ENCODE measurements at places on chromosomes 12 and 14.

DNA sequence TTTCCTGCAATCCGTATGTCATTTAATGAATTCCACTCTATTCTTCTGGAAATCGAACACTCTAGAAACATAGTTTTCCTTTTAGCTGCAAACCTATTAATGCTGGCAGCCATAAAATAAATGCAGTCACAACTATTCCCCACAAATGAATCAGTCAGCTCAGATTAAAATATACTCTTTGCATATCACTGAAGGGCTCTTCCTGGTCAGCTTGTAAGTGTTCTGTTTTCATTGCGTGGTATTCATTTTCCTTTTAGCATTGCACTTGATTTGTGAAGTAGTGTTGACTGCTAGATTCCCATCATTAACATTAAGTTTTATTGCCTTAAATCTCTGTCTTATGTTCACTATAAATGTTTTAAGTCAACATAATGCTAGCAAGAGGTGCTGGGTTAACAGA is 685.9 kb downstream of the DIO2 start:
- no peak for DNase-seq

DNA sequence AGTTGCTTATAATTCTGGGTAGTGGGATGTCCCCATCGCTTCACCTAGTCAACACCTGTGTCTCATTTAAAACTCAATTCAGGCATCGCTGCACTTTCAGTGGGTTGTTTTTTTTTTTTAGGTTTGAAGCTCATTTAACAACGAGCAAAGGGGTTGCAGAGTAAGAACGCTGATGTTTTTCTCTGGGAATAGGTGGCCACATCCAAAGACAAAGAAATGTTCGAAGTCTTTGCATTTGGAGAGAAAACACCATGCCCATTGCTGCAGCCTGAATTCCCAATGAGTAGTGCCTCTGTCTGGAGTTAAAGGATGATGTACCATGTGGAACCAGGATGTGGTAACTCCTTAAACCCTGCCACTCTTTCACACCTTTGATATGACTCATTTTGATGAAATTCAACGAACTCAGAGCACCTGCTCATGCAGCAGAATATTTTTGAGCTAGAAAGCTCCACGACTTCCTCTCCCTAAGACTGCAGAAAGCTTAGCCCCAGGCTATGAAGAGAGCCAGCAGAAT is 35.1 kb upstream of the BATF start:
- peak; percentile 12 for DNase-seq

GRCh38 chr12:29048787-29049186 is 100.3 kb upstream of the FAR2 start:
- DNase-seq: no peak

DNA sequence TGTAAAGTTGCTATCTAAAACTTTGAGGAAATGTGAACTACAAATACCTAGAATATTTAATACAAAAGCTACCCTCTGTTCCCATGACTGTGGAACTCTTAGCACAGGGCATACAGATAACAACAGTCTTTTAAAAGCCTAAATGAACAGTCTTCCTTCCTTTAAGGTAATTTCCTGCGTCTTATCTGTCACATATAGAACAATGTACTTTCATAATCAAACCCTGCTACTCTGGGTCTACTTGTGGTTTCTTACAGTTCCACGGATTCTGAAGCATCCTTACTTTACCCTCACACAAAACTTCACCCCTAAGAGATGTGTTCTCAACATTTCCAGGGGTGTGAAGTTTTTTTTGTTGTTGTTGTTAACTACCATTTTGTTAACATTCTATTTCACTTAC is 5.1 kb downstream of the PKP2 start:
- DNase-seq: no peak

GRCh38 chr14:89032086-89032649 is 207.7 kb downstream of the TTC8 start:
- no peak for DNase-seq

GRCh38 chr12:2640709-2641108 is 154.1 kb upstream of the FKBP4 start:
- peak; percentile 55 for DNase-seq

- DNase-seq: peak; percentile 70
These were observed 818 bp upstream of the SUOX start for GRCh38 chr12:55996201-55996714.

DNA sequence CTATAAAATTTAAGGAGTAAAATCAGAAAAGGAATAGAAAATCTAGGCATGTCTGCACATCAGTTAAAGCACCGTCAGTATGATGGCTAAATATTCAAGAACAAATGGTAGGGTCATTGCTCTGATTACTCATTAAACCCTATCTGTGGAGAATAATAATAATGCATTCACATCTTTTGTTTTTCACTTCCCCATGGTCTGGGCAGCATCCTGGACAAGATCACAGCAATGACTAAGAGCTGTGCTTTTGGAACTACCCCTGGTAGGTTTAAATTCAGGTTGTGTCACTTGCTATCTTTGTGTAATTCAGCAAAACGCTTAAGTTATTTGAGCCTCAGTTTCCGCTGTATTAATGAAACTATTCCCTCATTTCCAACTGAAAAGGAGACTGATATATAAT is 33.1 kb downstream of the C12orf42 start:
- no peak for DNase-seq

DNA sequence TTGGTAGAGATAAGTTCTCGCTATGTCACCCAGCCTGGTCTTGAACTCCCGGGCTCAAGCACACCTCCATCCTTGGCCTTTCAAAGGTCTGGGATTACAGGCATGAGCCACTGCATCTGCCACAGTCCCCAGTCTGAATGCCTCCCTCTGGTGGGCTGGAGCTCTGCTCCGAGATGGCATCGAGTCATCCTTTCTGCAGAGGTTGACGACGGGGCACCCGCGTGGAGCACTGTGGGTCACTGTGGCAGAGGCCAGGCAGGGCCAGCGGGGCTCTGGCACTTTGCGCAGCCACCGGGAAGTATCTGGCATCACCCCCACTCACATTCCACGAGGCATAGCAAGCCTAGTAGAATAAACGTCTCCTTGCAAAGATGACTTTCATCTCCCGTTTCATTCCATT is 163.3 kb upstream of the DIO3 start:
- no peak for DNase-seq

- no peak for DNase-seq
These were observed 293.1 kb downstream of the CACNA1C start for GRCh38 chr12:2345902-2346301.

- no peak for DNase-seq
These were observed 18.0 kb upstream of the RPLP0 start for GRCh38 chr12:120218680-120219606.

DNA sequence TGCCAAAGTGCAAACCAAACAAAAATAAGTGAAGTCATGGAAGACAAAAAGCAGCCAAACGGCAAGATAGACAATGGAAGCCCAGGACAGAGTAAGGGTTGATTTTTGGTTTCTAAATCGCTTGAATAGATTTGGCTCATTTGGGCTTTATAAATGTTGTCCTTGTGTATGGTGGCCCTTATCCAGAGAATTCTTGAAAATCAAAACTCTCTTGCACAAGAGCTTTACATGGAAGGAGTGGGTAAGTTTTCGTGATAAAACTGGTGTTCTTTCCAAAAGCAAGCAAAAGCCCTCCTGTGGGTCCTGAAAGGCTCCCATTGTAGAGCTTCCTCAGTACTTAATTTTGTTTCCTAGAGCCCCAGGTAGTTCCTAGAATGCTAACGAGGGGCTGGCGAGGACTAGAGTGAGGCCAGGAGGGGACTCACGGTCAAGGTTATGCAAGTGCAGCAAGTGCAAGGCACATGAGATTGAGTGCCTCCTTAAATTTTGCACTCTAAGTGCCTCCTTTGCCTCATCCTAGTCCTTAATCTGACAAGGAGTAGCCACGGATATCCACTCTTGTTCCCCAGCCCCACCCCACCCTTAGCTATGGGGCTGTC is 4.1 kb downstream of the SIX6 start:
- no peak for DNase-seq

DNA sequence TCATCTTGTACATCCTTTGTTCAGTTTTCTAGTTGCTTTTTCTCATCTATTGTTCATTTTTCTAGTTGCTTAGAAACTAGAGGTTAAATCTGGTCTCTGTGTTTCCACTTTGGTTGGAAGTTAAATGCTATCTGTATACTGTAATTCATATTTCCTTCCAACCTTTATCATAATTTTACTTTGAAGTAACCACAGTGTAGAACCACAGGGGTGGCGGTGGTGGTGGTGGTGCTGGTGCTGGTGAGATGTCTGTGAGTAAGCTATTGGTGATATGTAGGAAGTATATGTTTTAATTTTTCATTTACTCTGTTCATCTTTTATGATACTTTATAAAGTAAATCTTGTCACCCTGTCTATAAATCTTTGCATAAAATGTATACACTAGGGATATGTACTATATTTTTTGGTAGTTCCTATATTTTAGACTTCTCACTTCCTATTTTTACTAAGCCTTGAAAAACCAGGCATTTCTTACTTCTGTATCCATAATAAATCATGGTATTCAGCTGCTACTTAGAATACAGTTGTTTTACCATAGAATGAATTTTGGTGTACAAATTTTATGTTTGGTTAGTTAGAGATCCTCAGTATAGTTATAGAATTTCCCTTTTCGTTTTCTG is 31.9 kb downstream of the CCDC91 start:
- DNase-seq: peak; percentile 76

DNA sequence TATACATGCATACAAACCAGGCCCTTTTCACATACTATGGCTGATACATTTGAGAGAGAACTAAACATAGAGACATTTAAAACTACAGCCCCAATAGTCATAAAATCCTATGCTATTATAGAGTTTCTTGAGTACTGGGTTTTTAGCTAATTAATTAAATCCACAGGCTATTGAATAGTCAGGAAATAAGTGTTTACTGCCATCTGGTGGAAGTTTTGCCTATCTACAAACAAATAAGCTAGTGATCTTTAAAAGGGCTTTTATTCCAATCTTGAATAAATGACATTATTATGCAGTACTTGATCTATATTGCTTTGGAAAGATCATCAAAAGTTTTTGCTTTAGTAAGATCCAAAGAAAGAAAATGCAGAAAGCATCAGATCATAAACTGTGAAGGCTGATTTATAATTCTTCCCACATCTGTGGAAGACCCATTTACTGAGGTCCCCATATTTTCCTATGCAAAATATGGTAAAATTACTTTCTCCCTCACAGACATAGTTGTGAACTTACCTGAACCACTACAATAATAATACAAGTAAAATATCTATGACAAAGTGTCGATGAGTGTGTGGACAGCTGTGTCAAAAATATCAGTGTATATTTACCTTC is 131.3 kb downstream of the ITPR2 start:
- no peak for DNase-seq

- no peak for DNase-seq
These were observed 4.3 kb downstream of the TMEM106C start for GRCh38 chr12:47967461-47968321.

DNA sequence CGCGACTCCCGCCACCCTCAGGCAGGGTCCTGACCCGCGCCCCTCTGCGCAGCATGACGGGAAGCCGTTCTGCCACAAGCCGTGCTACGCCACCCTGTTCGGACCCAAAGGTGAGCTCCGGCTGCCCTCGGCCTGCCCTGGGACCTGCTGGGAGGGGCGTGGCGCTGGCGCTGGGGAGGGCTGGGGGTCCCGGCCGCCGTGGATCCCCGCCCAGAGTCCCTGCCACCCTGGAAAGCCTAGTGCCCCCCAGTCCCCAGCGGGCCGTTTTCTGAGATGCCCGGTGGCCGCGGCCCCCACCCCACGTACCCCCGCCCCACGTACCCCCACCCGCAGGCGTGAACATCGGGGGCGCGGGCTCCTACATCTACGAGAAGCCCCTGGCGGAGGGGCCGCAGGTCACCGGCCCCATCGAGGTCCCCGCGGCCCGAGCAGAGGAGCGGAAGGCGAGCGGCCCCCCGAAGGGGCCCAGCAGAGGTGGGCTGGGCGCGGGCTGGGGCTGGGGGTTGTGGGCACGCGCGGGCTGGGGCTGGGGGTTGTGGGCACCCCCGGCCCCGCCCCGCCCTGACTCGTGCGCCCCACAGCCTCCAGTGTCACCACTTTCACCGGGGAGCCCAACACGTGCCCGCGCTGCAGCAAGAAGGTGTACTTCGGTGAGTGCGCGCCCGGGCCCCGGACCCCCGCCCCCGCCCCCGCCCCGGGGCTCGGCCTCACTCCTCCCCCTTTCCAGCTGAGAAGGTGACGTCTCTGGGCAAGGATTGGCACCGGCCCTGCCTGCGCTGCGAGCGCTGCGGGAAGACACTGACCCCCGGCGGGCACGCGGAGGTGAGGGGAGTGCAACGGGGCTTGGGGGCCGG is 4.0 kb downstream of the CRIP2 start:
- no peak for DNase-seq

GRCh38 chr14:91862417-91862816 is 4.9 kb downstream of the TC2N start:
- DNase-seq: peak; percentile 28

DNA sequence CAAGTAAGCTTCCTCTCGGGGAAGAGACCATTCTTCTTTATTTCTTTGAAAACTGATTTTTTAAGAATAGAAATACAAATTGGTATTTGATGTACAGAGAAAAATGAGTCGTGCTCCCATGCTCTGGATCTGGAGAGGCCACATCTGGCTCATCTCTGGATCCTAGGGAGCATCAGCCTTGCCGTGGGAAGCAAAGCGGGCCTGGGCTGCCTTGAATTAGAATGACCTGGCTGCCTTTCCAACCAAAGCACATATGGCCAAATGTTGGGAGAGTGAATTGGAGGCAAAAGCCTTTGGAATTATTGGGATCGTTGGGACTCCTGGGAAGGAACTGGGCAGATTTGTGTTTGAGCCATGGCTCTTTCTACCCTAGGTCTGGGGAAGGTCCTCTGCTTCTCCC is 80.0 kb downstream of the SLC25A47 start:
- DNase-seq: no peak

- DNase-seq: no peak
These were observed 173.6 kb upstream of the MGAT4C start for GRCh38 chr12:86429824-86430223.

- no peak for DNase-seq
These were observed 106.2 kb upstream of the NAV3 start for GRCh38 chr12:77724367-77724957.

GRCh38 chr12:22536346-22536945 is 7.9 kb downstream of the C2CD5 start:
- DNase-seq: no peak

- DNase-seq: peak; percentile 96
These were observed 4.9 kb downstream of the ZNF385A start for GRCh38 chr12:54379398-54380201.

- DNase-seq: no peak
These were observed 5.4 kb downstream of the FOS start for GRCh38 chr14:75283833-75284563.

- no peak for DNase-seq
These were observed 51.0 kb downstream of the SSH1 start for GRCh38 chr12:108806346-108806745.

DNA sequence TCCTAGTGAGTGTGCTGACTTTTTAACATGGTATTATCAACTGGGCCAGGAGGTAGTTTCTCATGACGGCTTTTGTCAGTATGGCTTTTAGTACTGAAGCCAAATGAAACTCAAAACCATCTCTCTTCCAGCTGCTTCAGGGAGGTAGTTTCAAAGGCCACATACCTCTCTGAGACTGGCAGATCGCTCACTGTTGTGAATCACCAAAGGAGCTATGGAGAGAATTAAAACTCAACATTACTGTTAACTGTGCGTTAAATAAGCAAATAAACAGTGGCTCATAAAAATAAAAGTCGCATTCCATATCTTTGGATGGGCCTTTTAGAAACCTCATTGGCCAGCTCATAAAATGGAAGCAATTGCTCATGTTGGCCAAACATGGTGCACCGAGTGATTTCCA is 141.1 kb downstream of the HMGA2 start:
- DNase-seq: no peak

All from activated CD4-positive, alpha-beta T cell treated with anti-CD3 and anti-CD28 coated beads for 48 hours (primary cell).